Breast epithelium (tissue), 4 donors: ENCODE measurements at places on chromosomes 7 and 10. TPM values are rescaled to one million over a fixed set of nuclear protein-coding genes. Genes with fewer than 3 reads are reported as not detected.

DNA sequence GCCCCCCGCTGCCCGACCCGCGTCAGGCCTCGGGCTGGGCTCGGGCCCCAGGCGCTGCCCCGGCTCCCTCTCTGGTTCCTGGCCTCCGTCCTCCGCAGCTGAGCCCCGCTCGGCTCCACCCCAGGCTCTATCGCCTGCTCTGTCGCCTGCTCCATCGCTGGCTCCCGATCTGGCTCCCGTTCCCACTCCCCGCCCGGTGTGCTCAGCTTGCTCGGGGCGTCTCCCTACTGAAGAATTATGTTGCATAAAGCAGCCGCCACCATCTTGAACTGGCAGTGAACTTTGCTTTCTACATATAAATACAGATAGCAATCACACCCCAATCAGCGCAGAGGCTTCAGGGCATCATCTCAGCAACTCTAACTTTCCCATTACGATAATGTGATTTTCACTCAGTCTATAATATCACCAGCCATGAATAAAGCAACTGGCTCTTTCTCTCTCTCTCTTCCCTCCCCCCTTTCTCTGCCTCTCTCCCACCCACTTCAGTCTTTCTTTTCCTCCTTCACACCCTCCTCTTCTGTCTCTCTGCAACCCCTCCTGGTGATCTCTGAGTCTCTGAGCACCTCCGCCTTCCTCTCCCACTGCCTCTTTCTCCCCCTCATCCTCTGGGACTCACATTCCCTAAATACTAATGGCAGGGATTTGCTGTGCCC, 43.3 kb upstream of the BTRC start:
- DNase-seq, result no peak

DNA sequence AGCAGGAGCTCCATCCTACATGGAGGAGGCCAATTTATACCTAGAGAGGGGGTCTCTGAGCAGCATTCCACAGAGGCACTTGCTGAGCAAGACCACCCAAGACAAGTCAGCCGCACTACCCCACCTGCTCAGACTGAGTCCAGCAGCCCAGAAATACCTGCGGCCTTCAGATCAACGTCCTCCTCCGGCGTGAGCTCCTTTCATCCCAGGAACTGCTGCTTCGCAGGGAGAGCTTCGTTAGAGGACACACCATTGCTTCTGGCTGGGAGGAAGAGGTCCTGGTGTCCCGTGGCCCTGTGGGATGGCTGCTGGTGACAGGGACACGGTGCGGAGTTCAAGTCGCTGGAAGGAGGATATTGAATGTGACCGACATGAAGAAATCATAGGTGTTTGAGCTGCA, 216.9 kb upstream of the PPP2R2D start:
- no peak for DNase-seq

- DNase-seq, result no peak
Observed at GRCh38 chr10:21797984-21798765, 205.4 kb downstream of the DNAJC1 start.

PRSS2 gene
- total RNA-seq, result not detected

- no peak for DNase-seq
Observed at GRCh38 chr7:45140827-45141226, 16.8 kb upstream of the RAMP3 start.
